ENCODE measurements at places on chromosomes 4 and X.

DNA sequence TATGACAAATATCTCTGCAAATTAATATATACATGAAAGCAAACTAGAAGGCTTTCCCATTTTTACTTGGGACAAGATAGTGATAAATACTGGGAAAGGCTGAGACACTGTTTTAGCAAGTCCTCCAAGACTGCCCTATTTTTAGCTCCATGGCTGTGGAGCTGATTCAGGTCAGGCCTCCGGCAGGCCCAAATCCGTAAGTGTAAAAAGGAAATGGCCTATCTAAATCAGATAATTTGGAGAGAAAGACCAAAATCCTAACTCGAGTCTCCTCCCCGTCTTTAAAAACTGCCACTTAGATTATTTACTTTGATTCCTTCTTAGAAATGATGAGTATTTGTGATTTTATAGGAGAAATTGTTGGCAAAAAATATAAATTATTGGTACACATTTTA is 2.9 kb downstream of the OTUD4 start:
- DNase-seq: no peak

DNA sequence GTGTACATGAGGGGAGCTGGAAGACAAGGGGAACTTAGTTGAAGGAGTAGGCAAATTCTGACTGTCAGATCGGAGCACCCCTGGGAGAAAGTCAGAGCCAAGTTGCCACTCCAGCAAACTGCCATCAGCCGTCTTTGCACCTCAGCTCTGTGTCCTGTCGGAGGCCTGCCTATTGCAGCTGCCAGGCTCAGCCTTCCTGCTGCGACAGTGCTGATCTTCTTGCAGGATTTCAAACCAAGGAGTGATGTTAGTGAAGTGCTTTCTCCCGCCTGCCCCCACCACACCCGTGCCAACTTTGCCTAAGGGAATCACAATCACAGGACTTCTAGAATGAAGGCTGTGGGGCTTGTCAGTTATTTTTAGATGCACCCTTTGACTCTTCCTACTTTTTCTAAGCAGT is 185.3 kb downstream of the KIT start:
- DNase-seq: no peak

- DNase-seq: peak; percentile 5
These were observed 85.7 kb upstream of the MTM1 start for GRCh38 chrX:150482537-150483206.

DNA sequence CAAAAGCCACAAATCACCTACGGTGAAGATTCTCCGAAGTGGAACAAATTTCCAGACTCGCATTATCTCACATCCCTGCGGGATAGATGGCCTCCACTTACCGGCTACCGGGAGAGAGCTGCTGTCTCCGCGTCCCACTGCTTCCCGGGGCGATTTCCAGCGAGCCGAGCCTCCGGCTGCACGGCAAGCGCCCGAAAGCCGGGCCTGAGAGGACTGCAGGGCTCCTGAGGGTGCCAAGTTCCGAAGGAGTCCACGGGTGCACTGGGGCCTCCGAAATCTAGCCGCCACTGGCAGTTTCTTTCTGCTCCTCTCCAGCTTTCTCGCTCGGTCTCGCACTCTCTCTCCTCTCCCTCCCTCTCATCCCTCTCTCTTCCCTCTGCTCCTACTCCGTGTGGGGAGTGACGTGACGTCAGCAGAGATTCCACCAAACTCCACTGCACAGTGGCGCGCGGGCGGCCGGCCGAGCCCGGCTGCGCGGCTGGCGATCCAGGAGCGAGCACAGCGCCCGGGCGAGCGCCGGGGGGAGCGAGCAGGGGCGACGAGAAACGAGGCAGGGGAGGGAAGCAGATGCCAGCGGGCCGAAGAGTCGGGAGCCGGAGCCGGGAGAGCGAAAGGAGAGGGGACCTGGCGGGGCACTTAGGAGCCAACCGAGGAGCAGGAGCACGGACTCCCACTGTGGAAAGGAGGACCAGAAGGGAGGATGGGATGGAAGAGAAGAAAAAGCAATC is 14.0 kb upstream of the PITX2 start:
- no peak for DNase-seq

GRCh38 chr4:165563851-165564250 is 185.0 kb downstream of the CPE start:
- no peak for DNase-seq

- DNase-seq: no peak
These were observed 73.9 kb downstream of the CXXC4 start for GRCh38 chr4:104420766-104421165.

- no peak for DNase-seq
These were observed 892.4 kb upstream of the TENM3 start for GRCh38 chr4:181350615-181351415.

DNA sequence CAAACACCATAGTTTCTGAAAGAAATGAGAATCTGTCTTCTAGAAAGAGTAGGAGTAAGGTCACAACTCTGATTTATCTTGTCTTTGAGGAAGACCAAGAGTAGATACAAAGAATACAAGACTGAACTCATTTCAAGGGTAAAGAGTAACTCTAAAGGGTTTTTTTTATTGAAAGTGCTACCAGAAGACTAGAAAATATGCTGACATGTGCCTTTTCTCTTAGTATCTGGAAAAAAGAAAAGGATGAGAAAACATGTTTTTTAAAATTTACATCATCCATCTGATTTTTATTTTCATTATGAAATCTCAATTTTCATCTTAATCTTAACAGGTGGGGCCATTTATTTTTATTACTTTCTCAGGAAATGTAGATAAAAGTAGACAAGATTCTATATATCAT is 43.0 kb downstream of the UNC5C start:
- DNase-seq: no peak

- DNase-seq: no peak
These were observed 240.6 kb downstream of the AFAP1 start for GRCh38 chr4:7699031-7699430.

GRCh38 chr4:161002386-161002785 is 1161.4 kb downstream of the FSTL5 start:
- no peak for DNase-seq

- DNase-seq: no peak
These were observed 32.5 kb downstream of the FGFBP1 start for GRCh38 chr4:15906020-15906443.

DNA sequence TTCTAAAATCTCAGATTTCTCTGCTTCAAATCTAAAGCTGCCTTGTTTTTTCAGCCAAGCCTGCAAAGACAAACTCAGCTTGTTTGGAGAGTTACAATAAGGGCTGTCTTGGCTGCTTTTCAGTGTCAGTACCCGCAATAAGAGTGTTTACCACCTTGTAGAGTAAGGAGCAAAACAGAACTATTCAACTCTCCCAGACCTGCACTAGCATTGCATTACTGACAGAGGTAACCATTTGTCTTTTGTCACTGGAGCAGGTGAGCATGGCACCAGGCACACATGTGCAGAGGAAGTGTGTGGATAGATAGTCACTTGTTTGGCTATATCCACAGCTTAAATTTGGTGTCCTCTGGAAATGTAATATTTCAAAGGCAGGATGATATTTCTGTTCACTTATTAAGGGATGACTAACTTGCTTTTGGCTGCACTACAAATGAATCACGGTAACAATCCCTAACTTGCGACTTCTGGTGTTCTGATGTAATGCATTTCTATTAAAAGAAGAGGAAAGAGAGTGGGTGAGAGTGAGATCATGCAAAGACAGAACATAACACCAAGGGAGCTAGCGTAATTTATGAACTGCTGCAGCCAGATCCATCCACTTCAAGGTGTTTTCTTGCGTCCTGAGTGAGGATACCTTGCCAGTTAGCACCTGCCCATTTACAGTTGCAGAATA is 38.6 kb downstream of the PTCHD1 start:
- no peak for DNase-seq

DNA sequence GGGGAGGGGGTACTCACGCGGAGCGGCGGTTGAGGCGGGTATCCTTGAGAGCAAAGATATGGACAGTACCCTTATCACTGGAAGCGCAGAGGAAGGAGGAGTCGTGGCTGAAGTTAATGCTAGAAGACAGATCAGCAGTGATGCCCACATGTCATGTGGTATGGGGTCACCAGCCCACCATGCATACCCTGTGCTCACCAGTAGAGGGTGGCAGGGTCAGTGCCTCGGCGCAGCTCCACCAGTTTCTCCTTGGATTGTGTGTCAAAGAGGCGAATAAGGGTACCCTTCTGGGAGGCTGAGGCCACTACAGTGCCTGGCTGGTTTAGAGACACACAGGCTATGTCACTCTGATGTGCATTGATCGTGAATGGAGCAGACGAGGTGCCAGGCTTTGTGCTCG is 1.5 kb upstream of the PRAF2 start:
- no peak for DNase-seq

- DNase-seq: no peak
These were observed 496.9 kb downstream of the RAB28 start for GRCh38 chr4:12987284-12987683.

- no peak for DNase-seq
These were observed at the start of gene PDHA2 for GRCh38 chr4:95839891-95840290. Gene PDHA2, plus strand, starts transcription at chr4:95840093. Its CDS starts 58 bp downstream, at chr4:95840151.
